ENCODE measurements at places on chromosomes 13 and 19.

DNA sequence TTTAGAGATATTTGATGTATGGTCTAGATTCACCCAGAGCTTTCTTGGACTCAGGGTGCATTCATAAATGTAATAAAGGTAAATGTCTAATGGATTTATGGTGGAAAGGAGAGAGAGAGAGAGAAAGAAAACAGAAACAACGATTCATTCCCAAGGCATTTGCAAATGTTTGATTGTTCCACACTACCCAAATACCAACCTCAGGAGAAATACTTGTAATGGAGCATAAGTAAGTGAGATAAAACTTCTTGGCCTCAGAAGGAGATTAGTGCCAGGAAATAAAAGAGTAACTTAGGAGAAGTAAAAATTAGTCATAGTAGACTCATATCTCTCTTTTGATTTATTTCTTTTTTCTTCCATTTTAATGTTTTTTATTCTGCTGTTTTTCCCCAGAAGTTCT is 40.6 kb upstream of the DGKH start:
- no peak for DNase-seq

- no peak for DNase-seq
Measured at GRCh38 chr19:23882493-23882892, 32.2 kb upstream of the ZNF726 start.

DNA sequence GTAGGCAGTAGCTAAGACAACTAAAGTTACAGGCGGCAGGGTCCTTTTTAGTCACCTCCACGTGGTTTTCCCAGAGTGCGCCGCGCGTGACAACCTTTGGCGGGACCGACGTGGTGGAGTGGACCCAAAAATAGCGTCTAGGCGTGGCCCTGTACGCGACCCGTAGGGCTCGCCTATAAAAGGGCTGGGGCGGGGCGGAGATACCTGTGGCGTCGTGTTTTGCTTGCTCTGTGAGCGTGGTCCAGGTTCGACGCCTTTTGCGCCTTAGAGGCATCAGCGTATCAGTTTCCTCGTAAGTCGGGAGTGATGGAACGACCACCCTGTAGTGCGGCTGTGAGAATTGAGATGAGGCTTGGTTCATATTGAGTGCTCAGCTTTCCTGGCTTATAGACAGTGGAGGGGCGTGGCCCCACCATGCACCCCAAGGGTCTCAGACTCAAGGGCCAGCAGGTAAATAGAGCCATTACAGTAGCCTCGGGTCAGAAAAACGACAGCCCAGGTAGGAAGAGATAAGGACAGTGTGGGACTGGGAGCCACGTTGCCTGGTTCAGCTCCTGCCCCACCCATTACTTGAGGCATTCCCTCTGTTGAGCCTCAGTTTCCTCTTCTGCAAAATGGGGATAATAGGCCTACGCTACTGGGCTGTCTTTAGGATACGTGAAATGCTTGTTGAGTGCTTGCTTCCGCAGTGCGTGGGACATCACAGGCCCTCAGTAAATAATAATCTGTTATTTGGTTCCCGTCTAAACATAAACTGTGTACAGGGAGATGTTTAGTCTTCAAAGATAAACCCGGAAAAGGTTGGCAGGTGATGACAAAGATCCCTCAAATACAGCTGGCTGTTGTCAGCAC is 693 bp upstream of the TMED1 start:
- DNase-seq = no peak

- DNase-seq = no peak
Measured at GRCh38 chr19:55552620-55553019, 7.3 kb upstream of the SBK3 start.

DNA sequence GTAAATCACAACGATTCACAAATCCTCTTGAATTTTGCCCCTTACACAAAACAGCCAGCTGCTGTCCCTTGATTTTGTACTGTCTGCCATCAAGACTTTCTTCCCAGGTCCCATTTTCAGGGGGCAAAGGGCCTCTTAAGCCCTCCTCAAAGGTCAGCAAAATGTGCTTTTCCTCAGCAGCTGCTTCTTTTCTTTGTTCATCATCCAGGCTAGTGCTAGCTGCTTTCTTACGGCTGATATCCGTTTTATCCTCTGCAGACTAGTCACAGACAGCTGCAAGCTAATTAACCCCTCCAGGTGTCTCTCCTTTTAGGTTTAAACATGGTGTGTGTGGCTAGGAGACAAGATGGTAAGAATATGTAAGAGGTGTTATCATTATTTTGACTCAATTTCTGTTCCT is 90.9 kb downstream of the NALCN start:
- no peak for DNase-seq

DNA sequence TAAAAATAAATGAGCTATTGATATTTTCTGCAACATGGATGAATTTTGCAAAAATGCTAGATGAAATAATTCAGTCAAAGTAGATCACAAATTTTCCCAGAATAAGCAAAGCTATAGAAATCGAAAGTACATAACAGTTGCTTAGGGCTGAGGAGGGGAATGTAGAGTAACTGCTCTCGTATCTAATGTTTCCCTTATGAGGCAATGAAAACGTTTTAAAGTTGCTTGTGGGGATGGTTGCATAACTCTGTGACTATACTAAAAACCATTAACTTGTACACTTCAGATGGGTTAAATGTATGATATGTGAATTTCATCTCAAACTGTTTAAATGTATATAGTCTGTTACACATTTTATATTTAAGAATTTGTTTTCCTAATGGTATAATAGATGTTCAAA is 231.7 kb downstream of the GGACT start:
- no peak for DNase-seq

GRCh38 chr19:28701491-28701890 is 511.5 kb downstream of the UQCRFS1 start:
- DNase-seq = no peak

GRCh38 chr19:8814176-8814575 is 17.9 kb downstream of the ZNF558 start:
- DNase-seq = no peak

DNA sequence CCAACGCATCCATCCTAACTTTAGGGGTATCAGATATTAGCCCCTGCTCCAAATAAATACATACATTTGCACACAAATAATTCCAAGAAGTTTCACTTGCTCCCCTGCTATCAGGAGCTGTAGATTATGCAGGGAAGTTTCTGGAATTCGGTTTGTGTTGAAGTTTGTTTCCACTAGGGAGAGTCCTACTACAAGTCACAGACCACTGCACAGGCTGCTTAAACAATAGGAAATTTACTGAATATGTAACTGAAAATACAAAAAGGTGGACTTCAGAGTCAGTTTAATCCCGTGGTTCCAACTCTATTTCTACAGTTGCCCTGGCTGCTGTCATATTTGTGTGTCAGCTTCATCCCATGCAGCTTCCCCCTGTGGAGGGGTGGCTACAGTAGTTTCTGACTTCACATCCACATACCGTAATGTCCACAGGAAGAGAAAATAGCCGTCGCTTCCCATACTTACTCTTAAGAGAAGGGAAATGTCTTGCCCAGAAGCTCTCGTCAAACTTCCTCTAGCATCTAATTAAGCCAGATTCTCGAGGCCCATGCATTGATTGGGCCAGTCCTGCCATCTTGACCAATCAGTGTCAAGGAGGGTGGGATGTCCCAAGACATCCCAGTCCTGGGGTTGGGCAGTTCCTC is 286.6 kb downstream of the COG6 start:
- DNase-seq = no peak

GRCh38 chr13:36710396-36710795 is 36.6 kb downstream of the SERTM1 start:
- DNase-seq = no peak

- no peak for DNase-seq
Measured at GRCh38 chr13:46759846-46760245, 37.1 kb downstream of the ESD start.

DNA sequence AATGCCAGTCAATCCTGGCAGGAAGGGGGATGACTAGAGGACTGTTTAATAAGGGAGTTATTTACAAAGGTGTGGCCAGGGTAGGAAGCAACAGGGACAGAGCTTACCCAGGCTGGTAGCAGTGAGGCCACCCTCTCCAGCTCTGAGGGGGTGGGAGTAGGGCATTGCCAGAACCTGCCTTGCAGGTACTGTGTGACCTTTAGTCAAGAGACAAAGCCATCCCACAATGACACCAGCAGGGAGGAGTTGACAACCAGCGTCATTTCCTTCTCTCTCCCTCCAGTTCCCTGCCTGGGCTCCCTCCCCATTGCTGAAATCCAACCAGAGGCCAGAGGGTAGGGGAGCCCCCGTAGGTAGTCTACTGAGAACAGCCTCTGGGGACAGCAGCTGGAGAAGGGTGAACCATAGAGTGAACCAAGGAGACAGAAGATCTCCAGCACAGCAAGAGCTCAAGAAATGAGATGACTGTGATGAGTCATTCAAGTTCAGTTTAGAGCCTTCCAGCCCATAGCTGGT is 33.3 kb upstream of the SPATA13 start:
- no peak for DNase-seq

GRCh38 chr19:367963-368629 is 23.5 kb upstream of the MIER2 start:
- DNase-seq = no peak

DNA sequence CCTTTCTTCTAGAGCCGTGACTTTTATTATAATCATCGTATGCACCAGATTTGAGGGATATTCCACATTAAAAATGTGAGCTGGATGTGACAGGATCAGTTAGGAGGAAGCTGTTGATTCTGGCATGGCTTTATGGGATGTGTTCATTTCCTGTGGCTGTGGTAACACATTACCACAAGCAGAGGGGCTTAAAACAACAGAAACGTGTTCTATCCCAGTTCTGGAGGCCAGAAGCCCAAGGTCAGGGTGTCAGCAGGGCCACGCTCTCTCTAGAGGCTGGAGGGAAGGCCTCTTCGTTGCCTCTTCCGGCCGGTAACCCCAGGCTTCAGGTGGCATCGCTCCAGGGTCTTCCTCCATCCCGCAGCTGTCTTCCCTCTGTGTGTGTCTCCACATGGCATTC is 14.5 kb downstream of the MED25 start:
- DNase-seq = no peak

Data from stimulated activated CD8-positive, alpha-beta memory T cell treated with anti-CD3 and anti-CD28 coated beads, Interleukin-4, amount 100 ng/mL, for 1 hour (primary cell).